ENCODE measurements at places on chromosomes 12 and 14.

DNA sequence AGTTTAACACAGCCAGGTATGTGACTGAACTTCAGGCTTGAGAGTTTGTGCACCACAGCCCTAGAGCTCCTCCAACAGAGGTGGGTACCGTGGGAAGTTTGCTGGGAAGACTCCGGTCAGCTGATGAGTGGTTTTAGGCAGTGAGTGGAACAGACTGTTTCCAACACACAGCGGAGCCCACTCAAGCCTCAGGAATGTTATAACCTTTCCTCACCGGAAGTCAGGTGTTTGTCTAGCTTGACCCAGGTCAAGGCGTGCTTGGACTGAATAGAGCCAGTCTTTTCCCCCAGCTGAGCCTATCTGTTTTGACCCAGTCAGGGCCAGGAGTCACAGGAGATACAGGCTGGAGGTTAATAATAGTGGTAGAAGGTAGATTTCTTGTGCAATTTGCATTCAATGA, 138.4 kb upstream of the PARP11 start:
- no peak for DNase-seq

DNA sequence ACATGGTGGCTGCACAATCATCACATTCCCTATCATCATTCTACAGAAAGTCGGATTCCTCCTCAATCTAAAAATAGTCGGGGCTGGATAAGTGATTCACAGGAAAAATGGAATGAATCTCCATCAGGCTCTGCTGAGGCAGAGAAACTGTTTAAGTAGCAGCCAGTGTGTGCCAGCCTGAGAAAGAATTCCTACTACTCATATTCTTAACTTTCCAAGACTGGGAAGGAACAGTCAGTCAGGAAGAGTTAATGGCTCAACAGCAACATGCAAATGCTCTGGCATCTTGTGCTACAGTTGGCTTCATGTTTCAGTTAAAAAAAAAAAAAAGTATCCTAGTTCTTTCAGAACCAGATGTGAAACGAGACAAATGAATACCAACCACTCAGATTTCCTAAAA, 187.0 kb downstream of the GRIP1 start:
- DNase-seq: no peak

DNA sequence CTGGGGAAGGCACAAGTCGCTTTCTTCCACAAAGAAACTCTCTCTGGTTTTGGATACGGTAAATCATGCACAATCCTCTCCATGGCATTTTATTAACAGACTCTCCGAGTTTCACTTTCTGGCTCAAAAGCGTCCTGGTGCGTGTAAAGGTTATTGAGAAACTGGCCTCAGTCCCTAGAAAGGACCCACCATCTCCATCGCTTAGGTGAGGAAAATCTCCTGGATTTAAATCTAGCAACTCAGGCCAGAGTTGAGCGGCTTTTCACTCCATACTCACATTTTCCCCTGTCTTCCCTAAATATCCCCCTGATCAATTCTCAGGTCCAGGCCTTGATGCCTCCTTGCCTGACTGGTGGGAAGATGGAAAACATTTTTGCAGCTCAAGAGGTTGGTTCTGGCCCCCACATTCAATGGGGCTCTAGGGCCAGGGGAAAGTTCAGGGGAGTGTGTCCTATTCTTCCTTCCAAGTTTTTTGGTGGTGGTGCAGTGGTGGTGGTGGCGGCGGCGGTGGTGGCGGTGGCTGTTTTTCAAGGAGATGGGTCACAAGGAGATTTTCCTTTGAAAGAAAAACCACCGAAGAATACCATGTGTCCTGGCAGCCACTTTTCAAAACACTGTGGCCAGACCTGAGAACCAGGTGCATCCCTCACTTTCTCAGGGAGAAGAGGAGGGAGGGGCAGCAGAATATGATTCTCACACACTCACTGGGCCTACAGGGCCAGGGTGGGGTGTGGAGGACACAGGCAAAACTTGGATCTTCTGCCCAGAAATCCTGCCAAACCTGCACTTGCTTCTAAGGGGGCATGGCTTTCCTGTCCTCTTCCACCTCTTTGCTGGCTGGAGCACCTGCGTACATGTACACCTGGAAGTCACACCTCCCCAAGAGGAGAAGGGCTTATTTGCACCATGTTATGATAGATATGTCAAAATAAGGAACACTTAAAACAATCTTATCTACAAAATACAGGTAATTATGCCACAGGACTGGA, 46.7 kb upstream of the PNMA1 start:
- no peak for DNase-seq

- DNase-seq: no peak
Measured at GRCh38 chr12:62629971-62630739, 163.5 kb downstream of the MON2 start.

DNA sequence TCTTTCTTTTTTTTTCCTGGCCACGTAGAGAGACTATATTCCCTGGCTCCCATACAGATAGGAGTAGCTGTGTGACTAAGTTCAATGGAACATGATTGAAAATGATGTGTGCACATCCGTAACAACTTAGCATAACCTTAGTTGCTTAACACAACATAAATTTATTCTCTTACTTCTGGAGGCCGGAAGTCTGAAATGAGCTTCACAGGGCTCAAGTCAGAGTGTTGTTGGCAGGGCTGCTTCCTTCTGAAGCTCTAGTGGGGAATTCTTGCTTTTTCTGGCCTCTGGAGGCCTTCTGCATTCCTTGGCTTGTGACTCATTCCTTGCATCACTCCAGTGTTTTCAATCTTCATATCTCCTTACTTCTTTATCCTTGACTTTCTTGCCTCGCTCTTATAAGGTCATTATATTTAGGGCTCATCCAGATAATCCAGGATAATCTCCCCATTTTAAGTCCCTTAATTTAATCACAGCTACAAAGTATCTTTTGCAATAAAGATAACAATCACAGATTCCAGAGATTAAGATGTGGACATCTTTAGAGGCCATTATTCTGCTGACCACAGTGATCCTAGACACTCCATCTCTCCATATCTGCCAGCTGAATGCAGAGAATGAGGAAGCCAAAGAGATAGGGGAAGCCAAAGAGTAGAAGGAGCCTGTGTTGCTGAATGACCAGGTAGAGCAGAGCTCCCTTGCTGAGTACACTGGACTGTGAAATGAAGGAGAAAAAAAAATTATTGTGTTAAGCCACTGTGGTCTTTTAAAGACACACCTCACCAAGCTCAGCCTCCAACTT, 21.0 kb upstream of the SNX6 start:
- DNase-seq: no peak

DNA sequence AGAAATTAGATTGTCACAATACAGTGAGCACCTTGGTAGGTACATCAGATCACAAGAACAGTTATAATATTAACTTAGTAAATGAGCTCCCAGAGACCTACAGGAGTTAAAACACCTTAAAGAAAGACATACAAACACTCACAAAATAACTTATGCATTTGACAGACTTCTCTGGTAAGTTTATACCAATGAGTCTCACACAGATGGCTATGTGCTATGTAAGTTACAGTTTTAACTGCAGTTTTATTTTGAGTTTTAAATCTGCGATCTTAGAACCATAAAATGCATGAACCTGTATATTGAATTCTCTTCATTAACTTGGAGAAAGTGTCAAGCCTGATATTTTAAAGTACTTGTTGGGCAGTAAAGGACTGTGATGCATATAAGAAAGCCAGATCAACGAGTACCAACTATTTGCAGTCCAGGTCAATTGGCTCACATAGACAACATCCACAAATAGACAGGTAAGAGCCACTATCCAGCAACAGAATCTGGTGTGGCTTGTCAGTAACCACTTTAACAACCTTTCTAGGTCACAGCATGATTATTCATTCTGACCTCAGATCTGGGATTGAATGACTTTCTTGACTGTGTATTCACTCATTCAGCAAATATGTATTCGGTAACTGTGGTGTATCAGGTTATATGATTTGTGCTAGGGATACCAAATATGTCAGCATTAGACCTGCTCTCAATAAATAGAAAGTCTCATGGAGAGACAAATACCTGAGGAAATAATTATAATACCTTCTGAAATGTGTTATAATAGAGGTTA, 856.6 kb upstream of the MGAT4C start:
- no peak for DNase-seq

DNA sequence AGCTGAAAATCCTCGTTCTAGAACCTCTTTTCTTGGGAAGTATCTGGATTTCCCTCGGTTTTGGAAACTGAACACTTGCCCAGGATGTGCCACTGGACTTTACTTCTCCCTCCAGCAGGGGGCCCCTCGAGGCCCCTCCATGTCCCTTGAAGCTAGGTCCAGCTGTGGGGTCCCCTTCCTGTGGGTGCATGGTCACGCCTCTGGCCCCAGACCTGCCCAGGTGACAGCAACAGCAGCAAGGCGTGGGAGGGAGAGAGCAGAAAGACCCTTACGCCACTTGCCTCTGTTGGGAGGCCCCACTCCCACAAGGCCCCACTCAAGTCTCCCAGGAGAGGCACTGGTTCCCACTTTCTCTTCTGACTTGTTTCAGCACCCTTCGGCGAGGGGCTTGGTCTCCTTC, 3.1 kb downstream of the SLC25A29 start:
- DNase-seq: no peak

- no peak for DNase-seq
Measured at GRCh38 chr12:28844718-28845117, 304.4 kb upstream of the FAR2 start.

DNA sequence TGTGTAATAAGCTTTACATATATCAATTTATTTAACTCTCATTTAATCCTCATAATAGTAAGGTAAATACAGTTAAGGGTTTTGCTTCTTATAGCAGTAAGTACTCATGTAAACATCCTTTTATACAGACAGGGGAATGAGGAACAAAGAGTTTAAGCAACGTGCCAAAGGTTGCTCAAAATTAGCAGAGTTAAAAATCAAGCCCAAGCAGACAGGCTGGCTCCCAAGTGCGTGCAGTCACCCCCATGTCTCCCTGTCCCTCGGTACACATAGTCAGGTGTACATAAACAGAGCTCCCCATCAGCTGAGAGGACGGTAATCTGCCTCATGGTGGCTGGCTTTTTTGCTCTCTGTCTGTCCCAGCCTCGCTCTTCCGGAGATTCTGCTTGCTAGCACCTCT, 126.4 kb downstream of the DERA start:
- no peak for DNase-seq

- no peak for DNase-seq
Measured at GRCh38 chr14:92490239-92490959, 23.2 kb upstream of the RIN3 start.

GRCh38 chr12:106894774-106895173, 60.9 kb upstream of the TMEM263 start:
- DNase-seq: no peak

- no peak for DNase-seq
Measured at GRCh38 chr12:14619741-14620501, 52.2 kb upstream of the PLBD1 start.

GRCh38 chr14:33679461-33680225, 271.2 kb downstream of the EGLN3 start:
- DNase-seq: no peak

- DNase-seq: no peak
Measured at GRCh38 chr12:70648831-70649230, 11.6 kb upstream of the PTPRB start.

DNA sequence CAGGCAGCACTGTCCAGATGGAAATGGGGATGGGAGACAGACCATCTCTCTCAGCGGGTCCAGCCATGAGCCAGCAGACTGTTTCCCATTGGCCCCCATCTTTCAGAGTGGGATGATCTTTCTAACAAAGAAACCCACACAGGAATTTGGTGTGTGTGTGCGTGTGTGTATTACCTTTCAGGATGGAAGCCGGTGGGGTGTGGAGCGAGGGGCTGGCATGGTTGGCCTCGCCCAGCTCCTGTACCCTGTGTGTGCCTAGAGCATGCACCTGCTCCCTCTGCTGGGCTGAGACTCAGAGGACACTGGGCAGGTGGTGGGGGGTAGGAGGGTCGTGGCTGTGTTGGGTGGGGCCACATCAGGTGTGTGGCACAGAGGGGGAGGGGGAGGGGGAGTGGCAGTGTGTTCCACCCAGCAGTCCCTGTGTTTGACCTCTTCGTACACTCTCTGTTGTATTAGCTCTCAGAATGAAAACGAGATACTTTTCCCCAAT, 33.0 kb upstream of the TSPAN9 start:
- no peak for DNase-seq
